ENCODE measurements at places on chromosomes 11 and 22.
A peak's percentile ranks its signal among the peaks of the same experiment; 100 is the strongest.

DNA sequence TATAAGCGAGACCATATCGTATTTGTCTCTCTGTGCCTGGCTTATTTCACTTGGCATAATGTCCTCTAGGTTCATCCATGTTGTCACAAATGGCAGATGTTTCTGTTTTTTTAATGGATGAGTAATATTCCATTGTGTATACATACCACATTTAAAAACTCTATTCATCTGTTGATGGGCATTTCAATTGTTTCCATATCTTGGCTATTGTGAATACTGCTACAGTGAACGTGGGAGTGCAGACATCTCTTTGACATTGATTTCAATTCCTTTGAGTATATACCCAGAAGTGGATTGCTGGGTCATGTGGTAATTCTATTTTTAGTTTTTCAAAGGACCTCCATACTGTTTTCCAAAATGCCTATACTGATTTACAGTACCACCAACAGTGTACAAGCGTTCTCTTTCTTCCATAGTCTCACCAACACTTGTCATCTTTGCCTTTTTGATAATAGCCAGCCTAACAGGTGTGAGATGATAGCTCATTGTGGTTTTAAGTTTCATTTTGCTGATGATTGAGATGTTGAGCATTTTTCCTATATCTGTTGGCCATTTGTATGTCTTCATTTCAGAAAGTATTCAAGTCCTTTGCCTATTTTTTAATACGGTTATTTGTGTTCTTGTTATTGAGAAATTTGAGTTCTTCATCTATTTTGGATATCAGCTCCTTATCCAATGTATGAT is 194.7 kb upstream of the E2F8 start:
- no peak for DNase-seq

DNA sequence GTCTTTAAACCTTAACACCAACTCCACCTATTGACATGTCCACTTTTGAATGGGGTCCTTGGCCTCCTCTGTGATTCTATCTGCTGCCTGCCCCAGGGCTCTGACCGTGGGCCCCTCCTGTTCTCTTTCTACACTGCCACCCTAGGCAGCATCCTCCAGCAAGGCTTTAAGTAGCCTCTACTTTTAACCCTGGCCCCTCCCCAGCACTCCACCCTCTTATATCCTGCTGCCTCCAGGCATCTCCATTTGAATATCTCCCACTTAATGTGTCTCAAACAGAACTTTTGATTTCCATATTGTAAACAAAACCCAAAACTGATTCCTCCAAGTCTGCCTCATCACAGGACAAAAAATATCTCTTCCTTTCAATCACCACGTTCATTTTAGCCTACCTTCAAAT is 90.5 kb upstream of the ARHGAP32 start:
- DNase-seq = no peak

GRCh38 chr11:134346101-134346975 is 14.6 kb downstream of the GLB1L2 start:
- DNase-seq = no peak

- no peak for DNase-seq
Observed at GRCh38 chr11:108819957-108820356, 155.1 kb downstream of the DDX10 start.

GRCh38 chr11:10518891-10519290 is 22.1 kb downstream of the RNF141 start:
- DNase-seq = no peak

DNA sequence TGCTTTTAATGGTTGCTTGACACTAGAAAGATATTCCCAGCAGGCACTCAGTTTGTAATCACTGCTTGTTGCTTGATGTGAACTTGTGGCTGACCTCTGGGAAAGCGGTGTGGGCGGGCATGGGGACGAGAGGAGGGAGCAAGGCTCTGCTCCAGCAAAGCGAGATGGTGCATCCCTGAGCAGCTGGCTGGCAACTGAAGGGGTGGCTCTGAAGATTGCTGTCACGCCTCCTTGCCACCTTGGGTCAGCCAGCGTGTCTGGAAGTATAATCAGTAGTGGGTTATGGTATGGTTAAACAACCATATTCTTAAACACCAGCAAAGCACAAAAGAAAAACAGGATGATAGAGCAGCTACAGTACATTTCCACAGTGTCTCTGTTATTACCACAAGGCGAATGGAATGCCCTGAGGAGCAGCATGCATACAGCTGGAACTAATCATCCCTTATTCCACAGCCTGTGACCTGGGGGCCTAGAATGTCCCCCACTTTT is 124.5 kb downstream of the TRIM44 start:
- peak; percentile 7 for DNase-seq

DNA sequence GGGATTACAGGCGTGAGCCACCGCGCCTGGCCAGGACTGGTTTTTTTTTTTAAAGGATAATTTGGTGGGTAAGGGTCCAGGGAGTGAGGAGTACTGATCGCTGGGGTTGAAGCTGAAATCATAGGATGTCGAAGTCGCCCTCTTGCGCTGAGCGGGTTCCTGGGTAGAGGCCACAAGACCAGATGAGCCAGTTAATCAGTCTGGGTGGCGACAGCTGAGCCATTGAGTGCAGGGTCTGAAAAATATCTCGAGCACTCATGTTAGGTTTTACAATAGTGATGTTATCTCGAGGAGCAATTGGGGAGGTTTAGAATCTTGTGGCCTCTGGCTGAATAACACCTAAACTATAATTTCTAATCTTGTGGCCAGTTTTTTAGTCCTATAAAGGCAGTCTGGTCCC is 7.8 kb downstream of the APOL5 start:
- DNase-seq = no peak

GRCh38 chr22:20198557-20199319 is 47.9 kb upstream of the CCDC188 start:
- DNase-seq = no peak

DNA sequence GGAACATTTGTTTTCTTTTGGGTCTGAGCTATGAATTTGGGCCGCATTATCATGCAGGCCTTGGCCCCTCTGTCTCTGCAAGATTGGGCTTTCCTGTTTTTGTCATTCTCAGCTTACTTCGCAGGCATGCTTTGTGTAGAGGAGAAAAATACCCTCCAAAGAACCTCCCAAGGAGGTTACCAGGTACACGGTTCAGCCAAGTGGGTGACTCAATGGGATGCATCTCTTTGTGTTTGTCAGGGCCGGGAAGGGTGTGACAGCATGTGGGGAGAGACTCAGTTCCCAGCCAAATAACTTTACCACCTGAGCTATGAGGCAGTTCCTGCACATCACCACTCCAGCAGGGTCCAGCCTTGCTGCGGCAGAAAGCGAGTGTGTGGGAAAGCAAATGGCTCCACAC is 47.8 kb upstream of the CLDN5 start:
- no peak for DNase-seq

DNA sequence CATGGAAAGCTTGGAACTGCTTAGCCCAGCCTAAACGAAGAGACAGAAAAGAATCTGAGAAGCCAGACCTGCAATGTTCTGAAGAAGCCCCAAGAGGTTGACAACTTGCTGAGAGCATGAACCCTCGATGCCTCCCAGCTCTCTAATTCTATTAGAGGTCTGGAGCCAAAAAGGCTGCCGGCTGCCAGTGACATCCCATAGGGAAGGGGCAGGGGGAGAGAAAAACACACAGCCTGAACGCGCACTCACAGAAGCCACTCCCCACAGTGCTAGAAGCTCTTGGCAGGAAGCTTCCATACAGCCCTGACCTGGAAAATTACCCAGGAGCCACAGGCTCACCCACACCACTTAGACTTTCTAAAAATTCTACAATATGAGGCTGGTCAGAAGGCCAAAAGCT is 18.3 kb downstream of the POLDIP3 start:
- no peak for DNase-seq

All from COR-L47 (cell line).